Neuronal stem cell (in vitro differentiated cells): ENCODE measurements at places on chromosomes 1 and 21.
A peak's percentile ranks its signal among the peaks of the same experiment; 100 is the strongest.

DNA sequence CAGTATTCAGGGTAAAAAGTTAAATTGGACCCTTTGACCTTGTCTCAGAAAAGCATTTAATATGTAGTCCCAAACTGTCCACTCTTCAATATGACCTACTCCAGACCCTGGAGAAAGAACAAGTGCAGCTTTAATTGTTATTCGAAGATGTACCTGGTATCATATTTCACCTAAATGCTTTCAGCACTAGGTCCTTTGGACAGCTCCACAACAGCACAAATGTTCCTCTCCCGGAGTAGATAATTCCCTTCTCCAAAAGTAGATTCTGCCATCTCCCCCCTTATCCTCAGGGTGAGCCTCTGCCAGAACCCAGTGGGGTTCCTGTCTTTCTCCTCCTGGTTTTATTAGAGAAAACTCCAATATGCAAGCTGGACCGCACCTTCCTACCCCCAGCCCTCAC lies 104.5 kb upstream of the AJAP1 start:
- H3K27me3 ChIP-seq: no peaks in the 10 kb centered on the region
- H3K36me3 ChIP-seq: no peaks in the 10 kb centered on the region
- no peak overlapping the region for H3K27ac ChIP-seq
- no peak overlapping the region for H3K4me3 ChIP-seq

- peak; percentile 73 for DNase-seq
- H3K27me3 ChIP-seq: peaks cover 18% of the 10 kb centered on the region
- H3K27ac ChIP-seq: no peak overlapping the region
- peak overlapping the region; percentile 66 for H3K4me3 ChIP-seq
Measured at GRCh38 chr1:145960468-145961108, 2.8 kb upstream of the LIX1L start.

GRCh38 chr1:244573768-244574167 lies 79.2 kb upstream of the DESI2 start:
- no peak for DNase-seq
- H3K27me3 ChIP-seq: no peaks in the 10 kb centered on the region
- no peaks in the 10 kb centered on the region for H3K4me1 ChIP-seq

DNA sequence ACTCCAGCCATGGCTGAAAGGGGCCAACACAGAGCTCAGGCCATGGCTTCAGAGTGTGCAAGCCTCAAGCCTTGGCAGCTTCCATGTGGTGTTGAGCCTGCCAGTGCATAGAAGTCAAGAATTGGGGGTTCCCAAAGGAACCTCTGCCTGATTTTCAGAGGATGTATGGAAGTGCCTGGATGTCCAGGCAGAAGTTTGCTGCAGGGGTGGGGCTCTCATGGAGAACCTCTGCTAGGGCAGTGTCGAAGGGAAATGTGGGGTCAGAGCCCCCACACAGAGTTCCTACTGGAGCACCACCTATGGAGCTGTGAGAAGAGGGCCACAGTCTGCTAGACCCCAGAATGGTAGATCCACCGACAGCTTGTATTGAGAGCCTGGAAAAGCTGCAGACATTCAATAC lies 29.8 kb upstream of the CD55 start:
- H3K27ac ChIP-seq: no peak overlapping the region
- H3K4me1 ChIP-seq: no peaks in the 10 kb centered on the region
- H3K4me3 ChIP-seq: no peak overlapping the region
- no peaks in the 10 kb centered on the region for H3K36me3 ChIP-seq
- no peaks in the 10 kb centered on the region for H3K27me3 ChIP-seq

- DNase-seq: no peak
- peaks cover 41% of the 10 kb centered on the region for H3K27me3 ChIP-seq
Measured at GRCh38 chr1:37794372-37795339, 1.0 kb downstream of the MANEAL start.

DNA sequence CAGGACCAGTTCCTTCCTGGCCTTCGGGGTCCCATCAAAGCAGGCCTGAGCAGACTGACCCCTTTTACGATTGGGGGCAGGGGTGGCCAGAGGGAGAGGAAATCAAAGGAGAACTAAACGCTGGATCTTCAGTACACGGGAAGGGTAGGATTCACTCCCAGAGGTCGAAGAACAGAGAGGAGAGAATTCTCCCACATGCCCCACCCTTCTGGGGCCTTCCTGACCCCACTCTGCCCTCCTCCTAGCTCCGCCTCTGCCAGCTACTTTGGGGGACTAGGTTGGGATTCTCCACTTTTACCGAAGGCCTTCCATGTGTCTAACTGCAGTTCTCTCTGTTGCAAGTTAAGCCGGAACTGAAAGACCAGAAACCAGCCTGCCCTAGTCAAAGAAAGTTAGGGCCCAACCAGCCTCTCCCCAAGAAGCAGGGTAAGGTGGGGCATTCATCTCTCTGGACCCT lies 654 bp upstream of the ARHGEF2 start:
- H3K27ac ChIP-seq: peak overlapping the region; percentile 89
- peak overlapping the region; percentile 75 for H3K4me3 ChIP-seq
- H3K4me1 ChIP-seq: peaks cover 34% of the 10 kb centered on the region
- H3K36me3 ChIP-seq: no peaks in the 10 kb centered on the region
- DNase-seq: no peak
